ENCODE measurements at places on chromosomes 16 and 17.

DNA sequence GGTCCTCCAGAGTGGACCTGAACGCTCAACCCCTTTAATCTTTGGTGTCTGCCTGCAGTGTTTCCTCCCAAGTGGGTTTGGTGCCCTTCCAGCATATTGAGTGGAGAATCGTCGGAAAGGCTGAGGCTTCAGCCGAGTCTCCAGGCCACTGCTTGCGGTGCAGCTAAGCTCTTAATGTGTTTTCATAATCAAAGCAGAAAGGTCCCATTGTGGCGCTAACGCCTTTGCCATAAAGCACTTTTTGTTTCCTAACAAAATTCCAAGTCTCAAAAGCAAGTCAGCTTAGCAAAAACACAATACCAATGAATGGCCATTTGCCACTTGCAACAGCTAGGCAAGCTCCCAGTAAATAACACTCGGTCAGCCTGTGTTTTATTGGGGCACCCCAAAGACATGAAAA lies 57.6 kb downstream of the KSR1 start:
- no peak for DNase-seq

- DNase-seq = no peak
Measured at GRCh38 chr17:66632731-66633130, 202.2 kb upstream of the CACNG5 start.

GRCh38 chr16:58730724-58731370 lies 3.3 kb downstream of the GOT2 start:
- DNase-seq = no peak

DNA sequence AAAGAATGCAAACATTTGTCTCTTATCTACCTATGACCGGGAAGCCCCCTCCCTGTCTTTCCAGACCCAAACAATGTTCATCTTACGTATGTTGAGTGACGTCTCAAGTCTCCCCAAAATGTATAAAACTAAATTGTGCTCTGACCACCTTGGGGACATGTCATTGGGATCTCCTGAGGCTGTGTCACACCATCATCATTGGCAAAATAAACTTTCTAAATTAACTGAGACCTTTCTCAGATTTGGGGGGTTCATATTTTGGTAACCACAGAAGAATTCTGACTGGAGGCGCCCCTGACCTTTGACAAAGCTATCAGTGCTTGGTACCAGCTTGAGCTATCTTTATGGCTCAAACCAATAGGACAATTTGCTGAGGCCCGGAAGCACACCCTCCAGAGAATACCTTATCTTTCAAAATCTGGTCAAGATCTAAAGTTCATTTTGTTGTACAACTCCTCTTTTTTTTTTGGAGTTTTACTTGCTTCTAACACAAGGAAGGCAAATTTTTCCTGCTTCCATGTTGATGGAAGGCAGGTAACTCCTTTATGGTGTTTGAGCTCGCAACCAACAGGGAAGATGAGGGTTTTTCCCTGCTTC lies 2.5 kb upstream of the LDHD start:
- DNase-seq = no peak

DNA sequence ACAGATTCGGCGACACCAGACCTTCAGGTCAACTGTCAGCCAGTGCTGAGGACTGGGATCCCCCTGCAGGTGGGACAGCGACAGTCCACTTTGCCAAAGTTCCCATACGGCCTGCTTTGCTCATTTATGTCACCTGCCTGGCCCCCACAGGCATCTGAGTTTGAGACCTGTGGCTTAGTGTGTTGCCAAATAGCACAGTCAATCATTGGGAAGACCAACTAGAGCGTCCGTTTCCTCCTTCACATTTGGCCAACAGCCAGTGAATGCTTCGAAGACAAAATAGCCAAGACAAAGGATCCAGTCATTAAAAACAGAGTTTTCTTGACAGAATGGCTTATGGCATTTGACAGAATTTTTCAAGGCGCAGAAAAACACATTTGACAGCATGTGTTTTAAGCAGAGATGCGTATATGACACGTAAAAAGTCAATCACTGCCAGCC lies 113.8 kb downstream of the ABCC12 start:
- no peak for DNase-seq

DNA sequence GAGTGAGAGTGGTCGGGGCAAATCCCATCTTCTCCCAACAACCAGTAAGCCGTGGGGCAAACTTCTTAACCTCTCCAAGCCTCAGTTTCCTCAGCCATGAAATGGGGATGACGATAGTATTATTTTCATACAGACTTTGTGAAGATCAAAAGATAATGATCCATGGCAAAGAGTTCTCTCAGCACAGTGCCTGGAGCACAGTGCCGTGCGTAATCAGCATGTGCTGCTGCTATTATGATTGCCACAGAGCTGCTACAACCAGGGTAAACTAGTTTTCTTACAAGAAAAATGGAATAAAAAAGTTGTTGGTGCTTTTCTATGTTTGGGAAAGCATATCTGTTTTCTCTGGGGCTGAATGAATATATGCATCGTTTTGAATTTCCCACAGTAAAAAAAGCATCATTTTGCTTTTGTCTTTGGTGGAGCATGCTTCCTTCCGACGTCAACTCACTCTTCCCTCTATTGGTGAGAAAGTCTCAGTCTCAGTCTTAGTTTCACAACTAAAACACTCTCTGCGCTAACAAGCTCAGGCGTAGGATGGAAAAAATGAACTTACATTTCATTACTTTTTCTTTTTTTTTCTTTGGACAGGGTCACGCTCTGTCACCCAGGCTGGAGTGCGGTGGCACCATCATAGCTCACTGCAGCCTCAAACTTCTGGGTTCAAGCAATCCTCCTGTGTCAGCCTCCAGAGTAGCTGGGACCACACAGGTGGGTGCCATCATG lies 37.2 kb downstream of the CDK5R1 start:
- DNase-seq = no peak

DNA sequence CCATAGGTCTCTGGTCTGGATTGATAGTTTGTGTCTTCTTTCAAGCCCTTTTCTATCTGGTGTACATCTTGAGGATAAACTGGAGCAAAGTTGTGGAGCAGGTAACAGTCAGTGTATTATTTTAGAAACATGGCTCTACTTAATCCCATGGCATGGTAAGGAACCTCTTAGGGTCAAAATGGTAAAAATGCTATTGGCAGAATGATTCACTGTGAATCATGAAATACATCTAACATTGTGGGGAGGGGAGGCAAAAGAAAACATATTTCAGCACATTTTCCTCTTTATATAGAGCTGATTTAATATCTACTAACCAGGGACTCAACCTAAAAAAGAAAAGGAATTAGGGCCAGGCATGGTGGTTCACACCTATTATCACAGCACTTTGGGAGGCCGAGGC lies 17.9 kb upstream of the ALDH3A2 start:
- no peak for DNase-seq

GRCh38 chr16:71402007-71402406 lies 39.8 kb downstream of the TLE7 start:
- DNase-seq = no peak

- DNase-seq = no peak
Measured at GRCh38 chr17:17324616-17325015, 21.4 kb downstream of the NT5M start.

GRCh38 chr17:73914536-73915274 lies 270.5 kb upstream of the SDK2 start:
- DNase-seq = no peak

DNA sequence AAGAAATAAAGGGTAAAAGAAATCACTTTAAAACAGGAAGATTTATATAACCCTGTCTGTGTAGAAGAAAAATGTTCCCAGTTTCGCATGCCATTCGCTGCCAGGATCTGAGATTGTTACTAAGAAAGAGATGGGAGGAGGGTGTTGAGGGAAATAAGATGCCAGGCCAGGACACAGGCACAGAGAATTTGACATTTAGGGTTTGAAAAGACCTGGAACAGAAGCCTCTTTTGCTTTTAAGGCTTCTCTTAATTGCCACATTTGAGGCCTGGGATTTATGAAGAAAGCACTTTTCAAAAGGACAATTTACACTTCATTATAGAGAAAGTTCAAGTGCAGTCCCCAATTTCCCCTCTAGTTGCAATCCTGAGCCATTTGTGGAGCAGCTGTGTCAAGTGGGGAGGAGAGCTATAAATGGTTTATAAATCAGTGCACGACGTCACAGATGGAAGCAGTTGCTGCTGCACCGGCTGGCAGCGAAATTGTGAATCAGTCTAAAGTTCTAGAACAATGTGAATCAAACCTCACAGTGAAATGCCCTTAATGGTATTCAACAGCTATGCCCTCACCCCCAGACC lies 26.5 kb upstream of the C16orf87 start:
- DNase-seq = no peak

DNA sequence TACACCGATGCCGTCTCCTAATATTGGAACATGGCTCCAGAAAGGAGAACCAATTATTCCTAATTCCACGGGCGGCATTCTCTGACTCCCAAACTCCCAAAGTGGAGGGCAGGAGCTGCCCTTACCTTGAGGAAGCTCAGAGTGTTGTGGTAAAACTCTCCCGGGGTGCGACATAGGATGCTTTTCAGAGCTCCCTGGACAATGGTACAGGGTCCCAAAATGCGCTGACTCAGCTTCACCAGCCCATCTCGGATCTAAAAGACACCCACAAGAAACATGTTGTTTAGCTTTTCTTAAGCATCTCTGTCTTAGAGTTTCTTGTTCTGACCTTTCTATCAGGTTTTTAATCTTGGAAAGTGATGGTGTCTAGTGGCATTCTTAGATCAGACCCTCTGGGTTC lies 6.7 kb downstream of the TAT start:
- no peak for DNase-seq

GRCh38 chr17:2028737-2029136 lies 1.2 kb upstream of the DPH1 start:
- no peak for DNase-seq

DNA sequence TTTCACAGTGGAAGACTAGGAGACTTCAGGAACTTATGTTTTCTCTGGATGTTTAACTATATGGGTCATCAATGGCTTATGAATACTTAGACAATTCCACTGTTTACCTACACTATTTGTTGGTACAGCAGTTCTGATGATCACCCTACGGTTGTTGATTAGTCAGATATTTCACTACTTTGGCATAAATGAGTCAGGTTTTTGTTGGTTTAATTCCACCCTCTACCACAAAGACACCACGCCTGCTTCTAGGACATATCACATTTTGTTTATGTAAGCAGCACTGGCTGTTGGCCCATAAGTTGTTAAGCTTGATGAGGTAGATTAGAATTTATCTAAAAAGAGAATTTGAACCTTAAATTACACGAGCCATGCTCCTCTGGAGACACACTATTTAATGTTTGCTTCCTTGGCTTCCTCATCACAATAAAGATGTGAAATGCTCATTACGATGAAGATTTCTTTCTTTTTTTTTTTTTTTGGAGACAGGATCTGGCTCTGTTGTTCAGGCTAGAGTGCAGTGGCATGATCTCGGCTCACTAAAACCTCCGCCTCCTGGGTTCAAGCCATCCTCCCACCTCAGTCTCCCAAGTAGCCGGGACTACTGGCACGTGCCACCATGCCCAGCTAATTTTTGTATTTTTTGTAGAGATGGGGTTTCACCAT lies 4.3 kb downstream of the GDE1 start:
- DNase-seq = no peak

DNA sequence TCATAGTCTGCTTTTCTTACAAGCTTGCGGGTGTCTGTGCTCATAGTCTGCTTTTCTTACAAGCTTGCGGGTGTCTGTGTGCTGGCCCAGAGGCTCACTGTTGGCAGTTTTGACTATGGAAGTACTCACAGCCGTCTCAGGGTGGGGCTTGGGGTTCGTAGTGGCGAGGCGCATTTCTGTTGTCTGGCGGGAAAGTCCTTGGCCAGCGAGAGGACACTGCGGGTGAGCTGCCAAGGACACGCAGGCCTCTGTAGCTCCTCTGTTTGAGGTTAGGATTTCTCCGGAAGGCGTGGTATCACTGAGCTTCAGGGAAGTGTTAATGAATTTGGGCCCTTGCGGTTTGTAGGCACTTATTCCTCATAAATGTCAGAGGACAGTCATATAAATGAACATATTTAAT lies 13.5 kb downstream of the TBCD start:
- DNase-seq = no peak

DNA sequence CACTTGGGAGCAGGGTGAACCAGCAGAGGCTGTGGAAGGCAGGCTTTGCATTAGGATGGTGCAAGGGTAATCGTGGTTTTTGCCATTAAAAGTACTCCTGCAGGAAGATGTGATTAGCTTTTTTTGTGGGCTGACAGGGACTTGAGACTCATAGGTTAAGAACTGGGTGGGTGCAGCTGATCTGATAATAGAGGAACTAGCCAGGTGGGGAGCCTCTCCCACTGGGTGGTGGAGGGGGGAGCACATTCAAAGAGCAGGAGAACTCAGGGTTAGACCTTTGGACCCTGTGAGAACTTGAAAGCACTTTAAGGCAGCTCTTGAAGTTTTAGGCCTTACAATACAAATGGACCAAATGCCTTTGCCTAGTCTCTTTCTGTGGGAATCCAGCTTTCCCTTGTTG lies 32.4 kb downstream of the CCL4 start:
- no peak for DNase-seq

- DNase-seq = no peak
Measured at GRCh38 chr16:56355786-56356275, 69.5 kb downstream of the AMFR start.

- no peak for DNase-seq
Measured at GRCh38 chr16:15827709-15828343, 29.0 kb downstream of the MYH11 start.
